ENCODE measurements at places on chromosomes 3 and 15.

- DNase-seq, result no peak
These were observed 337.2 kb upstream of the DNAJC19 start for GRCh38 chr3:181326637-181327223.

GRCh38 chr3:192494174-192494573 lies 233.2 kb downstream of the FGF12 start:
- no peak for DNase-seq

DNA sequence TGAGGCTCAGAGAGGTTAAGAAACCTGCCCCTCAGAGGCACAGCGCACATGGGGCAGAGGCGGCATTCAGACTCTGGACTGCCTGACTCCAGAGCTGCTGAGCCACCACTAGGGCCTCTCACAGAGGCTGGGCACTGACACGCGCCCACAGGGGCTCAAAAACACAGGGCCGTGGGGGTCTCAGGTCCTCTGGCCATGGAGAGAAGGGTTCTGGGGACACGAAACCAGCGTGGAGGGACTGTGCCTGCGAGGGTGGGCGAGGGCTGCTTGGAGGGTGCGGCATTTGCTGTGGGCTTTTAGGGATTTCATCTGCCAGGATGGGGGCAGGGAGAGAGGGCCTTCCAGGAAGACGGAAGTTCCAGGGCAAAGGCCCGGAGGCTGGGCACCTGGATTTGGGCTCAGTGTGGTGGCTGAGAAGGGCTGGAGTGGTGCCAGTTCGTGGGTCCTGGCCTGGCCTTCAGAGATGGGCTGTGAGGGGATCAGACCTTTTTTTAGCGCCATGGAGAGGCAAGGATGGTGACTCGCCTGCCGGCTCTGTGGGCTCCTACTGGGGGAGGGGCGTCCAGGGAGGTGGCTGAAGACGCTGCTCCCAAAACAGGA lies 69.6 kb downstream of the EFCAB12 start:
- no peak for DNase-seq

DNA sequence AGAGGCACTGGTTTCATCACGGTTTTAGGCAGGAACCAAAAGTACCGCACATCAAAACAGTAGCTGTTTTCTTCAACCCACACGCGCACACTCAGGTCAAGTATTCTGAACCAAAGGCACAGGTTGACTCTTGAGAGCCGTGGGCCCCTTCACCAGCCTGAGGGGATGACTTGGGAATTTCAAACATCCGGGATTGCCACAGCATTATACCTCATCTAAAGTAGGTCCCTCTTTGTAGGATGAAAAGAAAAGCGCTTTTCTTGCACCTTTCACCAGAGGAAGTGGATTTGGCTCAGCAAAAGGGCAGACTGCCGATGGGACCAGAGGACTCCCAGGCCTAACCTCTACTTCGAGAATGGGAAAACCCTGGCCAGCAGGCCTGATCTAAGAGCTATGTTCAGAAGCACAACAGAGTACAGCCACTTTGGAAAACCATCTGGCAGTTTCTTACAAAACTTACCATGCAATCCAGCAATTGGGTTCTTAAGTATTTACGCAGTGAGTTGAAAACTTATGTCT lies 88.2 kb upstream of the PROK2 start:
- DNase-seq, result no peak
